ENCODE measurements at places on chromosomes 3 and 15. TPM values are rescaled to one million over a fixed set of nuclear protein-coding genes. Genes with fewer than 3 reads are reported as not detected.

GRCh38 chr15:67149068-67149772, 83.8 kb downstream of the SMAD3 start:
- peaks cover 23% of the 10 kb centered on the region for H3K36me3 ChIP-seq
- H3K27ac ChIP-seq: peak overlapping the region; percentile 100
- no peak overlapping the region for H3K4me3 ChIP-seq
- H3K27me3 ChIP-seq: no peaks in the 10 kb centered on the region

DNA sequence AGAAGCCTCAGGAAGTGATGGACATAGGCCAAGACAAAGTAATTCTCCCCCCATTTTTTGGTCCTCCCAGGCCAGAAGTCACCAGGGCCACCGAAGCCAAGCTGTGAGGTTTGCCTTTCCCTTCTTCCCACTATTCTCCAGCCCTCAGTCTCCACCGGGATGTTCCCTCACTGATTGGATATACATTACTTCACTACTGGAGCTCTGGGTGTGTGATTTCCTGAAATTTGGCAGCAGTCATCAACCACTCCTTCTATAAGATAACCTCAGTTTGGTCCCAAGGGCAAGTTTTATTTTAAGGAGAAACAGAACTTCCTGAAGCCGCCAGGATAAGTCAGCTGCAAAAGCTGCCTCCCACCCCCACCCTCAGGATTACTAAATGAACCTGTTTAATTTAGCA, 11.3 kb downstream of the SLCO2A1 start:
- H3K27ac ChIP-seq: no peak overlapping the region
- peak; percentile 17 for DNase-seq
- no peaks in the 10 kb centered on the region for H3K36me3 ChIP-seq
- H3K27me3 ChIP-seq: peaks cover 6% of the 10 kb centered on the region
- no peaks in the 10 kb centered on the region for H3K4me1 ChIP-seq
- no peak overlapping the region for H3K4me3 ChIP-seq

- H3K36me3 ChIP-seq: no peaks in the 10 kb centered on the region
- H3K4me3 ChIP-seq: no peak overlapping the region
- no peaks in the 10 kb centered on the region for H3K27me3 ChIP-seq
These were observed 201.1 kb downstream of the MAGI1 start for GRCh38 chr3:65837604-65838003.

Gene DNASE1L3
- not detected for total RNA-seq

Gene LRRC15
- total RNA-seq: 3.6 TPM

Gene AGBL1
- total RNA-seq: not detected

DNA sequence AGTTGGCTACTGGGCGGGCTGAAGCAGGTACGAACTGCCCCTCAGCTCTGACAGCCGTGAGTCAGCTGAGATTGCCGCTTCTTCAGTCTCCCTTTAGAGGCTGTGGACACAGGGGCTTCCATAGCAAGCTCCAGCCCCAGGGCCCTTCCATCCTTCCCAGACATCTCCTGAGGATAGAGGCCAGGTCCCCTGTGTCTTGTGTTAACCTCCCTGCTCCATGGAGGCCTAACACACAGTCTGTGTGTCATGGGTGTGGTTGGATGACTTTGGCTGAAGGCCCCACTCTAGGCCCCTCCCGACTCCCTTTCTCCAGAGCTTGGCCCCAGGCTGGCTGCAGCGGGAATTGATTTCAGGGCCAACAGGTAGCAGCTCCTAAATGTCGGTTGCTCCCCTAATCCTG, 116.1 kb upstream of the TLE3 start:
- H3K4me1 ChIP-seq: no peaks in the 10 kb centered on the region
- peaks cover 19% of the 10 kb centered on the region for H3K27me3 ChIP-seq
- no peak overlapping the region for H3K27ac ChIP-seq
- no peaks in the 10 kb centered on the region for H3K36me3 ChIP-seq
- H3K4me3 ChIP-seq: no peak overlapping the region
- DNase-seq: no peak

DNA sequence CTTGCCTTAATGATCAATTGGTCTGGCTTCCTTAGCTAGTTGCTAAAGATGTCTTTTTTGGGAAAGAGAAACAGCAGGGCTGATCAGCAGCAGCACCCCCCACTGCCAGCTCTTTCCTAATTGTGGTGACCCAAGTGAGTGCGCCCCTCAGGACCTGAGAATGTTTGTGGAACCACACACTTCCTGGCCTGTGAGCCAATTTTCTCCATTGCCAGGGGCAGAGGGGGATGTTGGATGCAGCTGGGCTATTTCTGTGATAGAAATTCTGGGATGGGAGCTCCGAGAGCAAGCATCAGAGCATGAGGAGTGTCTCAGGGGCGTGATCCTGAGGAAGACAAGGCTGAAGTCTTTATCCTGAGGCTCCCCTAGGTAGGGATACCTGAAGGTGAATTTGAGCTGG, 66.6 kb downstream of the CLDN11 start:
- no peak for DNase-seq
- H3K4me3 ChIP-seq: no peak overlapping the region

DNA sequence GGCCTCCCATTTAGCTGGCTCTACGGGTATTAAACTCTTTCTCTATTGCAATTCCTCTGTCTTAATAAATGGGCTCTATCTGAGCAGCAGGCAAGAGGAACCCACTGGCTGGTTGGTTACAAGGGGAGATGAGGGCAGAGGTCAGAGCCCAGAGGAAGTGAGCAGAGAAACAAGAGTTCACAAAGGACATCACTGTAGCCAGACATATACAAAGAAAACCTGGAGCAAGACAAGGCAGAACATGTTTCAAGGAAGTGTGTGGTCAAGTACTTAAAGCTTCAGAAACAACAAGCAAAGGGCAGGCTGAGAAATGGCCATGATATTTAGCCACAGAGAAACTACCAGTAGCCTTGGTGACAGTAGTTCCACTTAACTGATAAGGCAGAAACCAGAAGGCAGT, 24.3 kb downstream of the SUSD5 start:
- H3K27ac ChIP-seq: no peak overlapping the region
- DNase-seq: no peak
- H3K4me3 ChIP-seq: no peak overlapping the region

DNA sequence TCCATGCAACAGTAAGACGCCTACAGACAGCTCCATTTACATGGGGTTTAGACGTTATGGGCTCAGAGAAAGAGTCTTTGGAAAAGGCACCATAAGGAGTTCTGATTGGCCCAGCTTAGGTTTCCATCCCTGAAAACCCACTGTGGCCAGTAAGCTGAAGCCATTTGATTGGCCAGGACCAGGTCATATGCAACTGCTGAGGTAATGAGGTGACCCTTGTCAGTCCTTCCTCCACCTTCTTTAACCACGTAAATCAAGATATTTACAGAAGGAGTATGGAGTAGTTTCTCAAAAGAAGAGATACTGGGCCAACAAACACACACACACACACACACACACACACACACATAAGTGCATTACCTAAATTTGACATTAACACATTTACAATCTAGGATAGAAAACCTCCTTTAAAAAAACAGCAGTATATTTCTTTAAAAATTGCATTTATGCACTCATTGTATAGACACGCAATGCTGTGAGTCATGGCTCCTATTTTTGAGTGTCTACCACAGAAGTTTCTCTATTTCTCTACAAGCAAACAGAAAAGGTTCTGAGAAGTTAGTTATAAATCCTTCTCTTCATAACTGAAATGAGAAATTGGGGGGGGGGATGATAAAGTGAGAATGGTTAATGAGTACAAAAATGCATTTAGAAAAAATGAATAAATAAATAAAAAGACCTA, 16.3 kb upstream of the MB21D2 start:
- DNase-seq: no peak
- H3K27me3 ChIP-seq: no peaks in the 10 kb centered on the region
- H3K4me1 ChIP-seq: peaks cover 9% of the 10 kb centered on the region

Gene SLITRK3
- total RNA-seq: not detected

GRCh38 chr3:47011371-47011770, 31.9 kb downstream of the NBEAL2 start:
- peak; percentile 92 for DNase-seq
- no peaks in the 10 kb centered on the region for H3K27me3 ChIP-seq
- peaks cover 20% of the 10 kb centered on the region for H3K4me1 ChIP-seq
- peaks cover under 1% of the 10 kb centered on the region for H3K36me3 ChIP-seq
- no peak overlapping the region for H3K27ac ChIP-seq

Gene FAM107A
- total RNA-seq: not detected

DNA sequence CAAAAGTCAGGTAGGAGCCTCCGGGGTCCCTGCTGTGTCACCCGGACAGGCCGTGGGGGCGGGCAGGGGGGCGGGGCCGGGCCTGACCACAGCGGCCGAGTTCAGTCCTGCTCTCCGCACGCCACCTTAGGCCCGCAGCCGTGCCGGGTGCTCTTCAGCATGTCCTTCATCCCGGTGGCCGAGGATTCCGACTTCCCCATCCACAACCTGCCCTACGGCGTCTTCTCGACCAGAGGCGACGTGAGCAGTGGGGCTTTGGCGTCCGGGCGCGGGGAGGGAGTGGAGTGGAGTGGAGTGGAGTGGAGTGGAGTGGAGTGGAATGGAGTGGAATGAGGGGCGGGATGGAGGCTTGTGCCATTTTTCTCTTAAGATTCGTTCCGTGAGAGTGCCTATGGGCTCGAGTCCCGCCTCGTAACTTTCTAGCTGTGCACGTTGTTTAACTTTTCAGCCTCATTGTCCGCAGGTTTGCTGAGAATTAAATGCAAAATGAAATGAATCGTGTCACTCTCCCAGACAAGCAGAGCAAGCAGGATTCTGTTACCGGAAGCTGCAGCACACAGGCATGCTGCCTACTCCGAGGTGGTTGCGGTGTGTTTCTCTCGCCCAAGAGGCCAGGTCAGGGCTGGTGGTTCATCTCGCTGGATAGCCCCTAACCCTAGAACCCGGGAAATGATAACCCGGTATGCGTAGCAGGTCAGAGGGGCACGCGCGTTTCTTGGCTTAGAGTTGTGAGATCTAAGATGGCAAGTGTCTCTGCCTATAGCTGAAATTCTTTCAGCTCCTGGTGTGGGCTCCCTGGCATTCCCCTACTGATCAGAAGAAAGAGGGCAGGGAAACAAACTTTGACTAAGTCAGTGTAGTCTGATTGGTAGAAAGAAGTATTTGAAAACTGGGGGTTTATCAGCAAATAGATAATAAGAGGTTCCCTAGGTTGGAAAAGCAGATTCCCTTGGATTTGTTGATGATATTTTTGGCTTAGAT, at the start of gene FAH:
FAH (plus strand) TSS at position 104 of the 981 bp plus-strand sequence; CDS start at position 160, 56 bp downstream.
- H3K27me3 ChIP-seq: no peaks in the 10 kb centered on the region
- H3K4me1 ChIP-seq: peaks cover 17% of the 10 kb centered on the region
- DNase-seq: peak; percentile 66
- peak within 1 kb of the TSS; percentile 90 for H3K4me3 ChIP-seq
- no peaks in the 10 kb centered on the region for H3K36me3 ChIP-seq

Gene QTRT2
- total RNA-seq: 12.4 TPM
